ENCODE measurements at places on chromosomes 7 and 10. TPM values are rescaled to one million over a fixed set of nuclear protein-coding genes. Genes with fewer than 3 reads are reported as not detected.
A peak's percentile ranks its signal among the peaks of the same experiment; 100 is the strongest.

- no peak for DNase-seq
Observed at GRCh38 chr10:130751106-130751840, 560.2 kb downstream of the TCERG1L start.

GRCh38 chr7:22302193-22302592, 54.8 kb downstream of the RAPGEF5 start:
- DNase-seq = no peak

DNA sequence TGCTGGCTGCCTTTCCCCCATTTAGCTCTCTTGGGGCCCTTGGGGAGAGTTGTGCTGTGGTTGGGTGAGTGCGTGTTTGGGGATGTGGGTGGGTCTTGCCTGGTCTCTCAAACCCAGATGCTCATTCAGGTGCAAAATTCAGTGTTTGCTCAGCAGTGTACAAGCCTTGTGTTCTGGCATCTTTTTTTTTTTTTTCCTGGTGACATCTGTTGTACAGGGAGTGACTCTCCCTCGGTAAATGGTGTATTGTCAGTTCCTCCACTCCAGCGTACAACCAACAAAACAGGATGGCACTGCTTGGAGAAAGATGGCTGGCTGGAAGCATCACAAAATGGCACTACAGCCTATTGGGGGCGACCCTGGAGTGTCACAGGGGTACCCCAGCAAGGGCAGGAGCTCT, 75.5 kb downstream of the LRMDA start:
- DNase-seq = no peak

- DNase-seq = no peak
Observed at GRCh38 chr7:110888641-110889040, 202.3 kb upstream of the LRRN3 start.

DNA sequence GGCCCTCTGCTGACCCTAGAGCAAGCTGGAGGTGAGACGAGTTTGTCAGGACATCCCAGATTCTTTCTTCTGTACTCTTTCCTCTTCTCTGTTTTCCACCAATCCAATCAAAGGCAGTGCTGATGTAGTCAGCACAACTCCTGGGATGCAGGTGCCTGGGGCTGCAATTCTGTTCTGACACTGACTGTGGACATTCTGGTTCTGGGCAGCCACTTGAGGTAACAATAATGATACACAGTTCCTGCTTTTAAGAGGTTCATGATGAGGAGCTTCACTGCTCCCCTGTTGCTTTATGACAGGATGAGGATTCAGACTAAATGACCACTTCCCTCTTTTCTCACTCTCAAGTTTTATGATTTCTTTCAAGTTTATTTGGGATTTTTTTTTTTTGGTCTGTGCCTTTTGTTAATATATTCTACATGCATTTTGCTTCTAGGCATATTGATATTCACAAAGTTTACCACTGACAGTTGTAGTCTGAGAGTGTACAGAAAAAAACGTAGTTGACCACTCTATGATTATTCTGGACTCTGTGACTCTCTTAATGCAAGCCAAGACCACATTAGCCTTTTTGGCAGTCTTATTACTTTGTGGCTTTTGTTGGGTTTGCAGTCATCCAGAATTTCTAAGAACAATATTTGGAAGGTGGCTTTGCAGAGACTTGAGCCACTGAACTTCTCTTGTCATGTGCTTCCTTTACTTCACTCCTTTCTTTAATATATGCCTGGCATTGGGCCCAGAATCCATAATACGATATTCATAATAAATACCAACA, 247.6 kb downstream of the AUTS2 start:
- no peak for DNase-seq

DNA sequence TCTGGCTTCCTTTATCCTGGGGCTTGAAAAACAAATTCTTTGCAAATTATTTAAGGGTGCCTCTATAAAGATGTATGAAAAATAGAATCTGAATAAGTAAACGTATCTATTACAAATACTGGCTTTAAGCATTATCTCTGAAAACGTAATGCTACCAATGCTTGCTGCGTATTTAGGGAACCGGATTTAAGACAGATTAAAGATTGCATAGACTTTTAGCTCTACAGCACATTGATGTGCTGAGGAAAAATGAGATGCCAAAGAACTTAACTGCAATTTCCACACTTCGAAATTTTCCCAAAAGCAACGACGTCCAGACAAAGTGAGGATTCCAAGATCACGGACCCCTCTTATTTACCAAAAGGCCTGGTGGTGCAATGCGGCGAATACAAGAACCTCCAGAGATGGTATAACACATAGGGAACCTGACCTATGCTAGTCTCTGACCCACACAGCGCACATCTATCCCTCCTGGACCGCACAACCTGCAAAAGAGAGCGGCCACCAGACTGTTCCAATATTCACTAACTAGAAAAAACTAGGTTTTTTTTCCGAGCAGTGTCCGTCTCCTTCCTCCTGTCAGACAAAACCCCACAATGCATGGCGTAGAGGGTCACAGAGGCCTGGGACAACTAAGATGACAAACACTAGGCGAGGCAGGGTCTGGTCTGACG, 34.3 kb upstream of the PHF14 start:
- DNase-seq = no peak

DNA sequence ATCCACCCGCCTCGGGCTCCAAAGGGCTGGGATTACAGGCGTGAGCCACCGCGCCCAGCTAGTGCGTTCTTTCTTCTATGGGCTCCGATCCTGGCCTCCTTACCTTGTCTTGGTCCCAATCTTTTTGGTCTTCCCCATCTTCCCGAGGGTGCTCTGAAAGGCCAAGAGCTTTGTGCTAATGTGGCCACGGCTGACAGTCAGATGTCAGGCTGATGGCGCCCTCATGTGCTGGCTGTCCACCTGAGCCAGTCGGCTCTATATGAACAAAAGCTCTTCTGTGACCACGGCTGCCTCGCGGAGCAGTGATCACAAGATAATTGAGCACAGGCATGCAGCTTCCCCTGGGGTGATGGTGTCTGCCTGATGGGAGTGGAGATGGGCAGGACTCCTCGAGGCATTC, 11.0 kb upstream of the AHCYL2 start:
- DNase-seq = no peak

GRCh38 chr7:74006032-74006431, 21.9 kb upstream of the ELN start:
- DNase-seq = no peak

DNA sequence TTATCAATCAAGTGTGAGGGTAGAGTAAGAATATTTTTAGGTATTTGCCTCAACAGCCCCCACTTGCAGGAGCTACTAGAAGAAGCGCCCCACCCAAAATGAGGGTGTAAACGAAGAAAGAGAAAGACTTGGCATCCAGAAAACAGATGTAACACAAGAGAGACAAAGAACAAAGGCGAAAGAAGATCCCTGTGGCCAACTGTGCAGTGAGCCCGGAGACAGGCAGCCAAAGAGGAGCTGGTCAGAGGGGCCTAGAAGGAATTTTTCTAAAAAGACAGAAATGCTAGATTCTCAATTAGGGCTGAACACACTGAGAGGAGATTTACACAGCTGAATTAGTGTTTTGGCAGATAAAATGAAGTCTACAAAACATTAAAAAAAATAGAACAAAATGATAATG, 29.6 kb upstream of the EIF5AL1 start:
- no peak for DNase-seq

GRCh38 chr10:56266120-56266519, 94.9 kb downstream of the ZWINT start:
- DNase-seq = no peak

- DNase-seq = peak; percentile 25
Observed at GRCh38 chr10:77004917-77005564, 632.6 kb downstream of the KCNMA1 start.

The HACD1 gene
- total RNA-seq = 22.1 TPM

The AP1S1 gene
- total RNA-seq = 164 TPM

The UBN2 gene
- total RNA-seq = 4.5 TPM

The RSU1 gene
- total RNA-seq = 70.6 TPM

The FAM25G gene
- total RNA-seq = not detected

The ARHGAP21 gene
- total RNA-seq = 113 TPM

The HABP2 gene
- not detected for total RNA-seq

Data from foreskin keratinocyte (primary cell).